ENCODE measurements at places on chromosomes 12 and 14.

DNA sequence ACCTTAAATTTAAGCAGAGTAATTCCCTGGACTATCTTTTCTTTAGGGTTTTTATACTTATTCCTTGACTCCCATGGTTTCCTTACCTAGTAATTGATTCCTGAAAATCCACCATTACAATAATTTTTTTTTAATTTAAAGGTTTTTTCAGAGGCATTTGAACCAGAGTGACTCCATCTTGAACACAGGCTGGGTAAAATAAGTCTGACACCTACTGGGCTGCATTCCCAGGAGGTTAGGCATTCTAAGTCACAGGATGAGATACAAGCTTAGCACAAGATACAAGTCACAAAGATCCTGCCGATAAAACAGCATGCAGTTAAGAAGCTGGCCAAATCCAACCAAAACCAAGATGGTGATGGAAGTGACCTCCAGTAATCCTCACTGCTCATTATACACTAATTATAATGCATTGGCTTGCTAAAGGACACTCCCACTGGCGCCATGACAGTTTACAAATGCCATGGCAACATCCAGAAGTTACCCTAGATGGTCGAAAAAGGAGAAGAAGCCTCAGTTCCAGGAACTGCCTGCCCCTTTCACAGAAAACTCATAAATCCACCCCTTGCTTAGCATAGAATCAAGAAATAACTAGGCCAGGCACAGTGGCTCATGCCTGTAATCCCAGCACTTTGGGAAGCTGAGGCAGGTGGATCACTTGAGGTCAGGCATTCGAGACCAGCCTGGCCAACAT is 53.6 kb downstream of the SLC25A21 start:
- no peak for DNase-seq

GRCh38 chr12:93772003-93772700 is 95.0 kb downstream of the CRADD start:
- DNase-seq: no peak

DNA sequence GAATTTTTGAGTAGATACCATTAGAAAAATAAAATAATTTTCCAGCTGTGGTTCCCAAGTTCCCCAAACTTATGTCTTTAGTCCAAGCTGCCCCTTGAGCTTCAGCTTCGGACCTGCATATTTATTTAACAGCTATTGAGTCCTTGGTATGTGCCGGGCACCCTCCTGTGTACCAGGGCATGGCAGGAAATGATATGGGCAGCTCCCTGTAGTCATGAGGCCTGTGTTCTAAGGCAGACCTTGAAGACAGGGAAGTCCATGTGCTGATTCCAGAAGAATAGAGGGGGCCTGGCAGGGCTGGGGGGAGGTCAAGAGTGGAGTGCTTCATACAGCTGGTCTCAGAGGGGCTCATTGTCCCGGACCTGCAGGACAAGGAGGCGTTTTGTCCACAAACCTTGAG is 29.2 kb downstream of the TRAF3 start:
- no peak for DNase-seq

DNA sequence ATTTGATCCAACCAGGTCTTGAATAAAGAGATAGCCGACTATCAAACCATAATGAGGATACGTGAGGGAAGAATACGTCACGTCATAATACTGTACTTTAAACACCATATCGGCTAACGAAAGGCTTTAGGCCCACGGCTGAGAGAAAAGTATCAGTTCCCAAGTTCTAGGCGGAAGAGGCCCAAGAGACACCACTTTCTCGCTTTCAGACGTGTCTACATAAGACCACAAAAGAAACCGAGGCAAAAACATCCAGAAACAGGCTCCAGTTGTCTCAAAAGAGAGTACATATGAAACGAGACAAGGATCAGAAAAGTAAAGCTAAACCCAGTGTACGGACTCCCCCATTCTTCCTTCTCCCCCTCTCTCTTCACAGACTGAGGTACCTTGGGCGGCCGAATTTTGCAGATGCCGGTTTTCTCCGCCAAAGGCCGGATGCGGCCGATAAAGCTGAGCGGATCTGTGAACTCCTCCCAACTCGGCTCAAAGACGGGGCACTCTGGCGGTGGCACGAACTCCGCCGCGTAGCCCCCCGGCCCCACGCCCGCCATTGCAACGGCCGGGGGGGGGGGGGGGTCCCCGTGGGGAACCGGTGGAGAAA is 479 bp downstream of the KDM5A start:
- no peak for DNase-seq

GRCh38 chr14:87810711-87811110 is 182.3 kb downstream of the GALC start:
- no peak for DNase-seq

- DNase-seq: peak; percentile 19
Measured at GRCh38 chr14:92456215-92457015, 57.2 kb upstream of the RIN3 start.

DNA sequence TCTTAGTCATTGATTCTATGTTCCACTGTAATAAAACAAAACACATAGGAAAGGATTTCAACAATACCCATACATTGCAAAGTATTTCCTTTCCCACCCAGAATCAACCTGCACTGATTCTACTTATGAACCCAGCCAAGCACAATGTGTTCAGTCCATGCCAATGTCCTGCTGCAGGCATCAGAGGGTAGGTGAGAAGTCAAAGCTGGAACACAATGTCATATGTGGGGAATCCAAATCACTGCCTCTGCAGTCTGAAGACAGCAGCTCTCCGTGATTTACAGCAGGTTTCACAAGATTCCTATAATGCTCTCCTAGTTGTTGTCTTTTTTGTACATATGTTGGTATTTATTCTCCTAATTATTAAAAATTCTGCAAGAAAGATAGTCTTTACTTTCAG is 25.7 kb downstream of the ITPR2 start:
- no peak for DNase-seq

GRCh38 chr12:87344699-87345098 is 684.5 kb downstream of the C12orf50 start:
- no peak for DNase-seq

- DNase-seq: no peak
Measured at GRCh38 chr14:67396381-67396970, 15.5 kb downstream of the PLEK2 start.

GRCh38 chr14:102949801-102950451 is 27.5 kb downstream of the AMN start:
- DNase-seq: no peak

DNA sequence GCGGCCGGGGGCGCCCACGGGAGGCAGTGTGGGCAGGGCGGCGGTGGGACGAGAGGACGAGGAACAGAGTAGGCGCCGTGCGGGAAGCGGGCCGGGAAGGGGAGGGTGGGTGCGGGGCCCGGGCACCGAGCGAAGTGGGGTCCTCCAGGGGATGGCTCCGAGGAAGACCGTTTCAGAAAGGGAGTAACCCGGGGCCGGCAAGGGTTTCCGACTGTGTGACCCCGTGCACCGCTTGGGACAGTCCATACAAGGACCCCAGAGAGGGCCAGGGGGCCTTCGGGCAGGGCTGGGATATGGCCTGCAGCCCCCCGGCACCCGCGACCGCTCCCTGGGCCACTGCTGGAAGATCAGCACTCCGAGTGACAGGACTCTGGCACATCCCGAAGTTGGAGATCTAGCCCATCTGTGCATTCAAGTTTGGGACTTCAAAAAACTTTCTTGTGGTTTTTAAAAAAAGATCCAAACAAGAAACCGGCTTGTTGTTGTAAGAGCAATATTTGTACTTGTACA is 448 bp downstream of the TSPAN9 start:
- no peak for DNase-seq

DNA sequence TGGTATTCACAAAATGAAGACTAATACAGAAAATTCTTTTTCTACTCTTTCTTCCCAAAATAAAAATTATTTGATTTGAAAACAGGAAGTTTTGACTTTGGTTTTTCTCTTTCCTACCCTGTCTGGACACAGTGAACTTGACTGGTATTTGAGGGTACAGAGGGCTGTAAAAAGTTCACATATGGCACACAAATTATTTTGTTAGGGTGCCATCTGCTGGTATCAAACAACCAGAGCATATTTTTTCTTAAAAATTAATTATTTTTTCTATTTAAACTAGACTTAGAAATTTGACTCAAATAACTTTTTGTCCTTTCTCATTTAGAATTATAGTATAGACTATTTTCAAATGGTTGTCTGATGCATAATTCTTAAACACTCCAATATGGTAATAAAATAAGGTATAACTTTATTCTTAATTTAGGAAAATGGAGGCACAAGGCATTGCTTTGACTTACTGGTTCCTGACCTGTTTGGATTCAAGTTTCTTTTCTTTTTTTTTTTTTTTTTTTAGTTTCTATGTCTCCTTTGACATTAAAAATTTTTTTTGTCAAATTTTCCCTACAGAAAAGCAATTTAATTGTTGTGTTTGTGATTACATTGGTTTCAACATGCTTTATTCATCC is 390.6 kb downstream of the PRKD1 start:
- DNase-seq: no peak

DNA sequence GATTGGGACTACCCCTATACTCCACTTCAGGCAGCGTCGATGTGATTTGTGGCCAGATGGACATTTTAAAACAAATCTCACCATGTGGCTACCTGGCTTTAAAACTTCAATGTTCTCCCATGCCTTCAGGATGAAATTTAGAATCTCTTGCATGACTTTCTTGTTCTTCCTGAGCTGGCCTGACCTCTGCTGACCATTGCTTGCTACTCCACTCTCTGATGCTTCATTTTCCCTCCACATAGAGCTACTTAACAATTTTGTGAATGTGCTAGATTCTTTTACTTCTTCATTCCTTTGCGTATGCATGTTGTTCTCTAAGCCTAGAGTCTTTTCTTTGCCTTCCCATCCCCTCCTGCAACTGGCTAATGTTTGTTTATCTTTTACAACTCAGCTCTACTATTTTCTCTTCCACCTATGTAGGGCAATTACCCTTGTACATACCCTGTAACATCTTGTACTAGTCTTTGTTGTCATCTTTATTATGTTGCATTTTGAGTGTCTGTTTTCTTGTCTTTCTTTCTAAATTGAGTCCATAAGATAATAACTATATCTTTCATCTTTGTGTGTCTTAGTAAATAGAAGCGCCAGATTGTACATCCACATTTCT is 41.2 kb downstream of the YLPM1 start:
- DNase-seq: no peak

DNA sequence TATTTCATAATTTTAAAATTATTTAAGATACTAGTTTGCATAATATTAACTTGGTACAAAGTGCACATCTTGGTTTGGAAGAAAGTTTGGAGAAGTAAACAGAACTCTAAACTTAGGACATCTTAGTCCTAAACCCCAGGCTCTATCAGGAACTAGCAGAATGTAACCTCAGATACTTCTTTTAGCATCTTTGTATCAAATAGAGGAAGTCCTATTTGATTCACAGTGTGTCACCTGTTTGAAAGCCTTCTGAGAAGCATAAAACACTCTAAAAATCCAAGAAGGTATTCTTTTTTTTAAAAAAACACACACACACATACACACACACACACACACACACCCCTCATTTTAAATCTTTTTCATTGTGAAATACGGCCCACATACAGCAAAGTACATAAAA is 12.0 kb upstream of the RNU6-7 start:
- DNase-seq: no peak

- DNase-seq: no peak
Measured at GRCh38 chr12:112823582-112824149, 32.1 kb downstream of the RPH3A start.

DNA sequence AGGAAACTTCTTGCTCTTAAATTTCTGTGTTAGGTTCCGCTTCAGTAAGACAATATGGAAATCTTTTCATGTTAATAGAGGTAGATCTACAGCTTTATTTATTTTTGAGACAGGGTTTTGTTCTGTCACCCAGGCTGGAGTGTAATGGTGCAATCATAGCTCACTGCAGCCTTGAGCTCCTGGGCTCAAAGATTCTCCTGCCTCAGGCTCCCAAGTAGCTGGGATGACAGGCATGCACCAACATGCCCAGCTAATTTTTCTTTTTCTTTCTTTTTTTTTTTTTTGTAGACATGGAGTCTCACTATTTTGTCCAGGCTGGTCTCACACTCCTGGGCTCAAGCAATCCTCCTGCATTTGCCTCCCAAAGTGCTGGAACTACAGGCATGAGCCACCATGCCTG is 70.1 kb downstream of the DAO start:
- no peak for DNase-seq

DNA sequence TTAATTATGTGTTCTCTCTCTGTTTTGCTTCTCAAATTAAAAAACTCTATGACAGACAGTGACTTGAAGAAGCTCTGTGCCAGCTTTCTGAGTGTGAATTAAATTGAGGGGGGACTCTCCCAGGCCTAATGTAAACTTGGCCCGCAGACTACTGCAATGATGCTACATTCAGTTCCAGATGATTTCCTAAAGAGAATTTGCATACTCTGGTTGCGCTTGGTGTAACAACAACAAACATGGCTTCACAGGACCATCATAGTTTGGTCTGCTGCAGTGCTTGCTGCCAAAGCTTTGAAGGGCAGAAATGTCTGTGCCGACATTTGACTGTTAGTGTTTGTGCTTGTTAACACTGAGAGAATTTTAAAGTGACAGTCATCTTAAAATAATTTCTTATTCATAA is 25.0 kb downstream of the CFAP54 start:
- DNase-seq: no peak

- DNase-seq: no peak
Measured at GRCh38 chr14:44771496-44771895, 190.3 kb downstream of the KLHL28 start.

DNA sequence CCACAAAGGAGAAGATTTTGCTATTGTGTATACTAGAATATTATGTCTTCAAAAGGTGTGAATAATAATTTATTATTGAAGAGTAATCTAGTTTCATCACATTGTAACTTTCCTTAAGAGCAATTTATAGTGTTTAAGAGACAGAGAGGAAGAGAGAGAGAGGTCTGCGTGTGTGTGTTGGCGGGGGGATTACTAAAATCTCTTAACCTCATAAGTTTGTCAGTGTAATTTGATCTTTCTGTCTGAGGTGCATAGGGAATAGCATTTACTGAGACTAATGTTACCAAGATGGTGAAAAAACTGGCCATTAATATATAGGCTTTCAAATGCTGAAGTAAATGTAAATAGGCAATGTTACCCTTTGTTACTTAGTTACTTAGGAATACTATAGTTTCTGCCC is 48.2 kb upstream of the BTG1 start:
- no peak for DNase-seq

DNA sequence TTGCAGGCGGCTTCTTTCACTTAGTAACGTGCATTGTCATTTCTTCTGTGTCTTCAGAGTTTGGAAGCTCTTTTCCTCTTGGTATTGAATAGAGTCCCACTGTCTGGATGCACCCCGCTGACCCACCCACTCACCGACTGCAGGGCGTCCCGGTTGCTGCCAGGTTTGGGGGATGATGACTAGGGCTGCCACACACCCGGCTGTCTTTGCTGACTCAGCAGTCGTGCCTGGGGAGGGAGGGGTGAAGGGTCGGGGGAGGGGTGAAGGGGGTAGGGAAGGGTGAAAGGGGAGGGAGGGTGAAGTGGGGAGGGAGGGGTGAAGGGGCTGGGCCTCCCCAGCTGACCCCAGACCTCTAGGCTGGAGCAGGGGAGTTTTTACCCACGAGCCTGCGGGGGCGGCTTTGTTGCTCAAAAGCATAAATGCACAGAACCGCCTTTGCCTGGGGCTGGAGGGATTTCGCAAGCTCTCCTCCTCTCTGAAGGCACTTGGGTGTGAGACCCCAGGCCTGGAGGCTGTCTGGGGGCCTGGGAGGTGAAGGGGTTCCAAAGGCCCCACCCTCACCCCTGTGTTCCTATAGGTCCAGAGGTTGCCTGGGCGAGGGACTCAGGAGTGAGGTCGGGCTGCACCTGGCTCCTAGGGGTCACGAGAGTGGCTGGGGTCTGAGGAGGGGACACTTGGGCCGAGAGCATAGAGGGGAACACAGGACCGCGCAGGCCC is 31.3 kb upstream of the ULK1 start:
- DNase-seq: no peak
